ENCODE measurements at places on chromosomes 5 and 9. TPM values are rescaled to one million over a fixed set of nuclear protein-coding genes. Genes with fewer than 3 reads are reported as not detected.

The RPL37 gene
- 1,652 TPM for total RNA-seq

The MEIKIN gene
- 0.53 TPM for total RNA-seq

The SHOC1 gene
- not detected for total RNA-seq

The GNA14 gene
- total RNA-seq = not detected

DNA sequence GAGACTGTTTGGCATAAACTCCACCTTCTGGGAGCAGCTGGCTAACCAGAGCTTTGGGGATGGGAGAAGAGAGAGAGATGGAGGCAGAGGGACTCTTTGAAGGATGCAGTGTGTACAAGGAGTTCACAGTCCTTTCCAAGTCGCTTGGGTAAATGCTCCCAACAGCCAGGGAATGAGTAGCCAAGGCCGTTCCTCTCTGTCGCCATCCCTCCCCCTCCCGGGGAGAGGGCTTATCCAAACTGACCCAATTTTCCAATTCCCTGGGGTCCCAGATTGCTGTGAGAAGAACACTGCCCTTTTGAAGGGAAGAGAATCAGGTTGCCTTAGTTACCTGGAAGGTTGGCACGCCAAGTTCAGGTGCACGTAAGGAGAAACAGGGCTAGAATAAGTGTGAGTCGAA lies 7.9 kb downstream of the WWC1 start:
- no peaks in the 10 kb centered on the region for H3K4me1 ChIP-seq
- no peaks in the 10 kb centered on the region for H3K36me3 ChIP-seq
- no peak overlapping the region for H3K27ac ChIP-seq
- no peak overlapping the region for H3K4me3 ChIP-seq
- peaks cover 6% of the 10 kb centered on the region for H3K27me3 ChIP-seq
- no peak for DNase-seq

- no peaks in the 10 kb centered on the region for H3K27me3 ChIP-seq
- no peak for DNase-seq
- H3K4me3 ChIP-seq = no peak overlapping the region
- no peaks in the 10 kb centered on the region for H3K36me3 ChIP-seq
These were observed 12.2 kb upstream of the ELL2 start for GRCh38 chr5:95973793-95974325.

DNA sequence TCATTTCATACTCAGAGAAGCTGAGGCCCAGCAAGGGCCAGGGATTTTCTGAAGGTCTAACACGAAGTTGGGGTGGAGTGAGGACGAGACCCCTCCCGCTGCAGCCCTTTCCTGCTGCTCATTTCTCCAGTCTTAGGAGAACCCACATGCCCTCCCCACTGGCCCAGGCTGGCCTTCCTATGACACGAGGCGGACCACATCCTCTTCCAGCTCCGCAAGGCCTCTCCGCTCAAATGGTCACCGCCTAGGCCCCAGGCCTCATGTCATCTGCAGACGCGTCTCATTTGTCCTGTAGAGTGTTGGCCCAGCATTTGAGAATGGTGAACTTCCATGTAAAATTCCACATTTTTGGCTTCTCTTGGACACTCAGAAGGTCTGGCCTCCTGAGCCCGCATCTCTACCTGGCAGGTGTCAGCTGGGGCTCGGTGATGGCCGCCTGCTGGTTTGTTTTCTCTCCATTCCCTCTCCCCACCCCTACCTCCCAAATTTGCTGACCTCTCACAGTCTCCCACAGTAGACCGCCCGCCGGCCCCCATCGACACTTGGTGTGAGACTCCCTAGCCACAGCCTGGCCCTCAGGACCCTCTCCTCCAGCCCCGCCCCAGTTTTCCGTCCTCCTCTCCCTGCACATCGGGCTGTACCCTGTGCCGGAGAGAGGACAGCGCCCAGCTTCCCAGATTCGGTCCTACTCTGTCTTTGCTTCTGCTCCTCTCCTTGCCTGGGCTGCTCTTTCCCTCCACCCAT lies 51.7 kb downstream of the ERGIC1 start:
- no peak overlapping the region for H3K4me3 ChIP-seq
- no peaks in the 10 kb centered on the region for H3K4me1 ChIP-seq
- no peak overlapping the region for H3K27ac ChIP-seq
- no peaks in the 10 kb centered on the region for H3K27me3 ChIP-seq

- H3K4me3 ChIP-seq = no peak overlapping the region
- no peak for DNase-seq
- H3K36me3 ChIP-seq = no peaks in the 10 kb centered on the region
- no peaks in the 10 kb centered on the region for H3K27me3 ChIP-seq
- H3K27ac ChIP-seq = no peak overlapping the region
These were observed 19.7 kb upstream of the SNCAIP start for GRCh38 chr5:122292332-122292731.

DNA sequence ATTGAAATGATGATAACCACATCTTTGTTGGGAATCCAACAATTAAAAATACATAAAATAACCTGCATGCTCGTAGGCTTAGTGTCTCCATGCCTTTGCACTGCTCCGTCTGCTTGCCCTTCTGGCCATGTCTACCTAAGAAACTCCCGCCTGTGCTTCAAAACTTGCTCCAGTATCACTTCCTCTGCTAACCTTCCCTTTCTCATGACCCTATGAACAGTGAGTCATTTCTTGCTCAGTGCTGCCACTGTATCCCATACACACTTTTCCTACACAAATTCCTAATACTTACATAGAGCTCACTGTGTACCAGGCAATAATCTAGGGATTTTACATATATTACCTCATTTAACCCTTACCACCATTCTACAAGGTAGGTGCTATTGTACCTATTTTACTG lies 33.5 kb downstream of the TMEM245 start:
- no peak overlapping the region for H3K4me3 ChIP-seq
- no peak for DNase-seq
- no peak overlapping the region for H3K27ac ChIP-seq
- H3K36me3 ChIP-seq = peaks cover 33% of the 10 kb centered on the region
- no peaks in the 10 kb centered on the region for H3K4me1 ChIP-seq

- no peak overlapping the region for H3K27ac ChIP-seq
- no peak overlapping the region for H3K4me3 ChIP-seq
- no peaks in the 10 kb centered on the region for H3K27me3 ChIP-seq
- H3K36me3 ChIP-seq = no peaks in the 10 kb centered on the region
These were observed 102.9 kb downstream of the ZFAND5 start for GRCh38 chr9:72262063-72262462.

DNA sequence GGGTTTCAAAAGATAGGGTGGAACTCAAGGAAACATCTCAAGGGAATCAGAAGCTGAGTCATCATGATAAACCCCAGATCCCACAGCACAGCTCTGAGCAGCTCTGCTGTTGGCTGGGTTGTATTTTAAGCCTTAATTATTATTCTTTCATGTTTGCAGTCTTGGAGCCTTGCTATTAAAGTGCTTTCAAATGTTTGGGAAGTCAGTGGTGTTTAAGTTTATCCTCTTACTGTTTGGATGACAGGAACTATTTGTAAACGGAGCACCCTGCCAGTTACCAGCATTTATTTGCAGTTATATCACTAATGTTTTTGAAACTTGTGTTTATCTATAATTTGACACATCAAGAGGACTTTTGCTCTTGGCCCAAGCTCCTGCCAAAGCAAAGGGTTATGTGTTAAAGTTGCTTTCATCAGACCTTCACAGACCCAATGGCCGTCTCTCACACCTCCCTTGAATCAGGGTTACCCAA lies 141.1 kb upstream of the SPDL1 start:
- H3K27ac ChIP-seq = no peak overlapping the region
- H3K4me3 ChIP-seq = no peak overlapping the region
- no peaks in the 10 kb centered on the region for H3K4me1 ChIP-seq
- H3K36me3 ChIP-seq = no peaks in the 10 kb centered on the region
- H3K27me3 ChIP-seq = no peaks in the 10 kb centered on the region

All from CD8-positive, alpha-beta memory T cell (primary cell).